ENCODE measurements at places on chromosomes 5 and 9.

- DNase-seq = no peak
- H3K27ac ChIP-seq = no peak overlapping the region
- no peaks in the 10 kb centered on the region for H3K36me3 ChIP-seq
- no peaks in the 10 kb centered on the region for H3K4me1 ChIP-seq
- H3K27me3 ChIP-seq = no peaks in the 10 kb centered on the region
- H3K4me3 ChIP-seq = no peak overlapping the region
These were observed 88.4 kb downstream of the PTCD2 start for GRCh38 chr5:72408603-72409002.

DNA sequence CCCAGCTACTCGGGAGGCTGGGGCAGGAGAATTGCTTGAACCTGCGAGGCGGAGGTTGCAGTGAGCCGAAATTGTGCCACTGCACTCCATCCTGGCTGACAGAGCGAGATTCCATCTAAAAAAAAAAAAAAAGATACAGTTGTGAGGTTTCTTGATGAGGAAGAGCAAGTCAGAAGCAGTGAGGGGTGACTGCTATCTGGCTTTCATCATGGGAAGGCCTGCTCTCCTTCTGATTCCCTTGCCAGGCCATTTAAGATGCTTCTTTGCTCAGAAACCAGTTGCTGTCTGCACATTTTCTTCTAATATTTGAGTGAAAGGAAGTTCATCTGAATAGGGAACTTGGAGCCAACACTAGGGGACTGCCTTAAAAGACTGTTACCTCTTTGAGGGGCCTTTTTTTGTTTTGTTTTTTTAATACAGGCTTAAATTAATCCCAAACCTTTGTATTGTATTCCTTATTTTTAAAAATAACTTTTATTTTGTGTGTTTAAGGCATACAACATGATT, 201.9 kb downstream of the ARHGAP26 start:
- no peaks in the 10 kb centered on the region for H3K27me3 ChIP-seq
- no peak for DNase-seq
- H3K4me3 ChIP-seq = no peak overlapping the region
- no peaks in the 10 kb centered on the region for H3K36me3 ChIP-seq
- H3K27ac ChIP-seq = peak overlapping the region; percentile 65

- H3K4me1 ChIP-seq = peaks cover 13% of the 10 kb centered on the region
- H3K4me3 ChIP-seq = no peak overlapping the region
- H3K27me3 ChIP-seq = no peaks in the 10 kb centered on the region
- no peak for DNase-seq
These were observed 4.3 kb upstream of the TBC1D2 start for GRCh38 chr9:98259791-98260190.

DNA sequence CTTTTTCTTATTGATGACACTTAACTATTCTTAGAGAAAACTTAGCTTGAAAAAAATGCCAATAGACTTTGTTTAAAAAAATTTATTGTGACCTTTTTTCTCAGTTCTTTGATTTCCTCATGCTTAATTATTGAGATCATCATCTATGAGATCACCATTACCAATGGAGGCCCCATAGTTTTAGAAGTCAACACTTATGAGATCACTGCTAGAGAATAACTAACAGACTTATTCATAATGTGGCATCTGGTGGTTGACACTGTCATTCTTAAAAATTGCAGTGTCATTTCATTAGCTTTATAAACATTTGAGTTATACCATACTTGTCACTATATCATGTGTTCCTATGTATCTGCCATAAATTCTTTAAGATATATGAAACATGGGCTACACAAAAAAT, 14.9 kb upstream of the FEM1C start:
- no peaks in the 10 kb centered on the region for H3K27me3 ChIP-seq
- no peaks in the 10 kb centered on the region for H3K4me1 ChIP-seq
- DNase-seq = no peak
- H3K27ac ChIP-seq = no peak overlapping the region

DNA sequence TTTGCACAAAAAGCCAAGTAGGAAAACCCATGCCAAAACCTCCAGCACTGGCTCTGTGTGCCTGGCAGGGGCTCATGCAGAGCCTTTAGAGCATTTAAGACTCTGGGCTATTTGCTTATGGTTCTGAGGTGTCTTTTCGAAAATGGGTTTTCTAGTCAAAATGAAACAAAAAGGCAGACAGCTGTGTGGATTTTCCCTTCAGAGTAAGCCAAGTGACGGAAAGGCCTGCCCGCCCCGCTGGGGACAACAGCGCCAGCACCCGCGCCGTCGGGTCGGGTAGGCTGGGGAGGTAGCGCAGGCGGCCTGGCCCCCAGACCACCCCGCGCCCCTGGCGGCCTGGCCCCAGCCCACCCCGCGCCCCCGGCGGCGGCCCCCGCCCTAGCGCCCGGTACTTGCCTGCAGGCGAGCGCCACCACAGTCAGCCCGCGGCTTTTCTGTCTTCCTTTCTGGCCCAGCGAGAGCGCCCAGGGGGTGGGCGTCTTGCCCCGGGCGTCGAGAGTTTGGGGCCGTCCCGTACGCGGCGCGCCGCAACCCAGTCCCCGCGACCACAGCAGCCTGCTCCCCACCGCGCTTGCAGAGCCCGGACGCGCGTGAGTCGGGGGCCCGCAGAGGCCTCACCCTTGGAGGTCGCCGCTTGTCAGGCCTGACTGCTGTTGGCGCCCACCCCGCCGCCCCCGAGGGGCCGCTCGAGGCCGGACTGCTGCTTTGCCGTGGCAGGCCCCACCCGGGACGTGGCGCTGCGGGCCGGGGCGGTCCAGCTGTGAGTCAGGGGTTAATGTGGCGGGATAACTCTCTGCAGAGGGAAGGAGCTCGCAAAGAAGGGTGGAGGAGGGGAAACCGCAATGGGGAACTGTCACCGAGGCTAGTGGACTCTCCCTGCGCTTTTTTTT, at the start of gene TICAM2:
Gene TICAM2, minus strand, starts transcription at position 779 of the 890 bp plus-strand sequence. CDS start 21,223 bp downstream, outside the sequence.
- H3K4me3 ChIP-seq = peak within 1 kb of the TSS; percentile 58
- H3K27ac ChIP-seq = peak within 1 kb of the TSS; percentile 66
- DNase-seq = peak; percentile 60
- H3K36me3 ChIP-seq = no peaks in the 10 kb centered on the region

Data from T-cell (primary cell).